ENCODE measurements at places on chromosomes 3 and 15. TPM values are rescaled to one million over a fixed set of nuclear protein-coding genes. Genes with fewer than 3 reads are reported as not detected.

- no peak for DNase-seq
Observed at GRCh38 chr3:96619475-96619874, 194.9 kb upstream of the EPHA6 start.

Gene RLBP1
- 3.3 TPM for total RNA-seq

Gene SCAP
- 69.3 TPM for total RNA-seq

- no peak for DNase-seq
Observed at GRCh38 chr3:30578986-30579579, 27.3 kb upstream of the TGFBR2 start.

GRCh38 chr3:42179110-42179725, 86.8 kb downstream of the CCK start:
- no peak for DNase-seq

DNA sequence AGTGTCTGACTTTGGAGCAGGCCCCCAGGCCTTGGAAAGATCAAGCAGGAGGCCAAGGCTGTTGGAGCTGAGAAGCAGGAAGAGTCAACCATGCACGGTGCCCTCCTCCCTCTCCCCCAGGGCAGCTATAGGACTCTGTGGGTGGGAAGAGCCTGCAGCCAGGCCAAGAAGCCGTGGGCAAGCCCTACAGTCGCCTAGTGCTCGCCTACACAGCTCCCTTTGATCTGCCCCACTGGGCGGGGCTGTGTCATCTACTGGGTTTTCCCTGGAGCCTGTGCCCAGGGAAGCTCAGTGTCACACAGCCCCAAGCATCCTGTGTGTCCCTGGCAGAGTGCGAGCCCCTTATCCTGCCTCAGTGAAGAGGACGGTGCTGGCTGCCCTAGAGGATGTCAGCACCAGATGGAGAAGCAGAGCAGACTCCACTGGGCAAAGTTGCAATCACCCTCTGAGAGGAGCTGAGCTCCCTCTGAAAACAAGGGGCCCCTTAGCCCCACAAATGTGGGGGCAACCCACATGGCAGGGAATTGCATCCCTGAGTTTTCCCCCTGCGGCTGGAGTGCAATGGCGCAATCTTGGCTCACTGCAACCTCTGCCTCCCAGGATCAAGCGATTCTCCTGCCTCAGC, 72.2 kb downstream of the KLF13 start:
- DNase-seq: no peak

DNA sequence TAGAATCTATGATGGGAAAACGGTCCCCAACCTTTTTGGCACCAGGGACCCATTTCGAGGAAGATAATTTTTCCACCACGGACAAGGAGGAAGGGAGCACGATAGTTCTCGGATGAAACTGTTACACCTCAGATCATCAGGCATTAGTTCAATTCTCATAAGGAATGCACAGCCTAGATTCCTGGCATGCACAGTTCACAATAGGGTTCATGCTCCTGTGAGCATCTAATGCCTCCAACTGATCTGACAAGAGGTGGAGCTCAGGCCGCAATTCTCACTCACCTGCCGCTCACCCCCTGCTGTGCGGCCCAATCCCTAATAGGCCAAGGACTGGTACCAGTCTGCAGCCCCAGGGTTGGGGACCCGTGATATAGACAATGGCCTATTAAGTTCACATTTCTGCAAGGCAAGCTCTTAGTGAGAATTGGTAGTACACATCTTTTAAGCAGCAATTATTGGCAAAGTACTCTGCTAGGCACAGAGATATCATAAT, 26.5 kb downstream of the CD200R1 start:
- no peak for DNase-seq

DNA sequence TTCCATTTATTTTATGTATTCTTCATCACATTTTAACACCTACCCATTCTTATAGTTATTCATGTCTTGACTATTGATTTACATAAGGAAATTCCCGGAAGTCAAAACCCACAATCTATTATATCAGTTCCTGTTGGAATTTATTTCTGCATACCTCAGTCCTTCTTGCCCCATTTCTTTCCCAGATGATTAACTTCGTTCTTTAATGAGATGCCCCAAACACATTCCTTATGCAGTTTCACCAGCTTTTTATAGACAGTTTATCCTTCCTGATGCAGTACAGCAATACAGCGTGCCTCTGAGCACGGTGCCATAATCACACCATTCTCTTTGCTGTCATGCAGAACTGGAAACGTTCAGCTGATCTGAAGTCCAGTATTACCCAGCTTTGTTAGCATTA, 175.8 kb upstream of the NANOGP8 start:
- no peak for DNase-seq

DNA sequence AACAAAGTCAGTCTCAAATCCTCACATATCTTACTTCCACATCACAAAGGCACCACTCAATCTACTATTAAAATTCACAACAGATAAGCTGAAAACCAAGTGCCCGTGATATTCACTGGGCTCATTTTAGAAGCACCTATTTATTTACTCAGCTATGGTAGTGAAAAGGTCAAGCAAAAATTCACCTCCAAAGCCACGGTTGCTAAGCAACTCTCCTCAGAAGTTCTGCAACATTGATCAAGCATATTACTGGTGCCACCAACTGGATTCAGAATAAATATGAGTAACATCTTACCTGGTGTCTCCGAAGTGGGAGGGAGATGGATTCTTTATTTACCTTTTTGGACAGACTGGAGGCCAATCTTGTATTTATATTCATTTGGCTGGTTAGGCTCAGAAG, 714.8 kb downstream of the FHIT start:
- no peak for DNase-seq

GRCh38 chr3:129539206-129539605, 3.8 kb upstream of the H1-8 start:
- no peak for DNase-seq

DNA sequence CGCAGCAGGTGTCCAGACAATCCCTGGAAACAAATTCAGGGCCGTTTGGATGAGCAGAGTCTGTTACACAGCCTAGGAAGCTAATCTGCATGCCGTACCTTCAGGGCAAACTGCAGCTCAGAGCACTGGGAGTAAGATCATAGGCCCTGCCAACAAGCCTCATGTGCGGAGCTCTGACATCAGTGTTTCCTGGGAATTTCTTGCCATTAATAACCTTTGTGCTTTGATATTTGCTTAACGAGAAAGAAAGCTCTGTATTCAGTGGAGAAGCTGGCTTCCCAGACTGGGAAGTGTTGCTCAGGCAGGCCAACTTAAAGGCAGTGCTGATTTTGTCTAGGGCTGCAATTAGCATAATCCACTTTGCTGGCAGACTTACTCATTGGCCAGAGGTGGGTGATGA, 116.1 kb upstream of the KLHL25 start:
- no peak for DNase-seq

GRCh38 chr3:29936766-29937165, 655.9 kb downstream of the RBMS3 start:
- no peak for DNase-seq

DNA sequence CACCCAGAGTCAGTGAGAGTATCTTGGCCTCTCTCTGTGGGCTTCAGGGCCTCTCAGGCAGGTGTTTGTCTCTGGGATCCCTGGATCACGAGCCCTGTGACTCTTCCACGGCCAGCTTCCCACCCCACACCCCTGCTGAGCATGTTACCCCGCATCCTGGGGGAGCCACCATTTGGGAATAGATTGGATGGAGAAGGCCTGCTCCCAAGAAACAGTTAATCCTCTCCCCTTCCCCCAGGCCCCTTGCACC, 15.5 kb upstream of the SRP14 start:
- no peak for DNase-seq

DNA sequence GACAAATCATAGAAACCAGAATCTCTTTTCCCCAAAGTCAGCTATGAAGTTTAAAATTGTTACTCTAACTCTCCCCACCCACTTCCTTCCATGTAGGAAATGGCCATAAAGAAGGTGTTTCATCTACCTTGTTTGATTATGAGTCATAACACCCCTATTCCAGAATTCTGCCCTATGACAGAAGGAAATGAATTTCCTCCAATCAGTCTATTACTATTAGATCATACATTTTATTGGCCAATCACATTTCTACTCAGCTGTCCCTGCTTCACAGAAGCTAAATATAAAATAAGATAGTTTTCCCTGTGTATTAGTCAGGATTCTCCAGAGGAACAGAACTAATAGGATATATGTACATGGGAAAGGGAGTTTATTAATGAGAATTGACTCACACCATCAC, 102.1 kb downstream of the TGFBR2 start:
- no peak for DNase-seq

Gene LSAMP
- total RNA-seq: 59.9 TPM

Gene GPR156
- total RNA-seq: 2.0 TPM

Gene ZNF662
- 16.7 TPM for total RNA-seq

Gene CPA3
- total RNA-seq: not detected

DNA sequence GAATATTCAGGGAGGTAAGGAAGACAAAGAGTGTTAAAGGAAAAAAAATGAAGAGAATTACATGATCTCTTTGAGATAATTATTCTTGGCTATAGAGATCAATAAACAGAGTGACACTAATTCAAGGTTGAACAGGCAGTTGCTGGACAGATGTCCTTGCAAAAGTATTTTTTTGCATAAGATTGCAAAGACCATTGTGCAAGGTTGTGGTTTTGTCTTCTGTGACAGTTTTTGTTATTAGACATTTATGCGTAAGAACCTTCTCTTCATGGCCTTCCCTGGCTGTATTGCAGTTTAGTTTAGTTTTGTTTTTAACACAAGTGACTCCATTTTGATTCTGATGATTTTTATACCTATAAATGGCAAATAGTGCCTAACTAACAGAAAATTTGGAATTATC, 682.8 kb upstream of the ARPP21 start:
- no peak for DNase-seq

Gene MOBP
- total RNA-seq: 0.41 TPM

Gene MYZAP
- total RNA-seq: 1.6 TPM

Gene TGM4
- total RNA-seq: not detected

DNA sequence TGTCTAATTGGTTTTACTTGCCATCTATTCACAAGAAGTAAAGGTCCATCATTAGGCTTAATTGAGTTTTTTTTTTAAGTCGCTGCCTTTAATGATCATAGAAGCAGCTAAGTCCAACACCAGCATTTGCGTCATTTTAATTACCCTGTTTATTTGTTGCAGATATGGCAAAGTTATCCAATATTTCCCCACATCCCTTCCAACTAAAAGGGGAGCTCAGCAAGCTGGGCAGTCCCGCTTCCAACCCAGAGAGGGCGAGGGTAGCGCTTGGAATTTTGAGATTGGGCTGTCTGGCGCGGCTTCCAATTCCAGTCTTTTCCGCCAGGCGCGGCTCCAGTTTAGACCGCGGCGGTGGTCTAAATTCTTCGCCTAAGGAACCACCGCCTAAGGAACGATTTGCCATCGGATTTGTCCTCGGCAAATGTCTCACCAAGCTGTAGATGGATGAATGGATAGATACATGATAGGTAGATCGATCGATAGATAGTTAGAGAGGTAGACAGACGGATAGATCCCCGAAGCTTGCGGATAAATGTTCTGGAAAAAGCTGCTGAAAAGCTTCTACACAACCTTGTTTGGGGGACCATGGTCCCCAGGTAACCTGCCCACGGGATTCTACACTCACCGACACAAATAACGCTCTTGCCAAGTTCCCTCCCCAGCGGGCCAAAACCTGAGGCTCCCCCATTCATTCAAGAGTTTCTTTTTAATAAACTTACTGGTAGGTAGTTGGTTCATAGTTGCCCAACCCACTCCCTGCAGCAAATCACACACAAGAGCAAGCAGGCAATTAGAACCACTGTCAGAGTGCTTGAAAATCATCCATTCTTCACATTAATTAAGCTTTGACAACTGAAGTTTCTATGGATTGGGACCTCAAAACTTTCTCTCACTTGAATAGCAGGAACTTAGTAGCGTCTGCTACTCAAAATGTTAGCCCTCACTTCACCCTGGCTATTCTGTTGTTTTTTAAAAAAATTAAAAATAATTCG, 49.1 kb downstream of the ZIC4 start:
- no peak for DNase-seq

DNA sequence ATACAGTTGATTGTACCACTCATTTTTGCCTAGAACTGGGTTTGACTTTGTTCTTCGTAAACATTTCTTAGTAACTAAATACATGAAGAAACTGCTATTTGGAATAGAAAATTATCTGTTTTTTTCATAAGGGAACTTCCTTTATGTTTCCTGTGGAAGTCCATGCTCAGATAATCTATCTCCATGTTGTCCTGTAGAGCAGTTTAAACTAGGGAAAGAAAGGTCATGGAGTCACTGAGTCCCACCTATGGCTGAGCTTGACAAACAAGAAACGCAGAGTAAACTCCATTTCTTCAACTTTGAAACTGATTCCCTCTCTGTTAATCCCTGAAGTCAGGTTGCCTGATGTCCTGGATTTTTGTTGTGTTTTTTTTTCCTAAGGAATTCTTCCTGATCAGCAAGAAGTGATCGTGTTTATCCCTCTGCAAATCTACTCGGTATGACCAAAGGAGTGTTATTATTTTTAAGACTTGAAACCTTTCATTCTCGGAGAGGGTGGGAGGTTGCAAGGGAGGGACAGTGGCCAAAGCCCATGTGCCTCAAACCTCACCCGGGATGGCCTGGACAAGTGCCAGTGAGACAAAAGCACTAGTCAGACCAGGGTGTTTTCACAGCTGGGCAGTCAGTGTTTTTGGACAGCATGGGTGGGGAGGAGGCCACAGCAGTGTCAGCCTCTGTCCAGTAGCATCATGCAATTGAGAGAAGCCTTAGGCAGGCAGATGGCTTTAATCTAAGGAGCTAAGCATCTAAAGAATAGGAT, 129.8 kb upstream of the PHLDB2 start:
- DNase-seq: no peak

Gene PPP2R3A
- 36.3 TPM for total RNA-seq

- no peak for DNase-seq
Observed at GRCh38 chr15:31131853-31132375, 30.4 kb upstream of the TRPM1 start.

DNA sequence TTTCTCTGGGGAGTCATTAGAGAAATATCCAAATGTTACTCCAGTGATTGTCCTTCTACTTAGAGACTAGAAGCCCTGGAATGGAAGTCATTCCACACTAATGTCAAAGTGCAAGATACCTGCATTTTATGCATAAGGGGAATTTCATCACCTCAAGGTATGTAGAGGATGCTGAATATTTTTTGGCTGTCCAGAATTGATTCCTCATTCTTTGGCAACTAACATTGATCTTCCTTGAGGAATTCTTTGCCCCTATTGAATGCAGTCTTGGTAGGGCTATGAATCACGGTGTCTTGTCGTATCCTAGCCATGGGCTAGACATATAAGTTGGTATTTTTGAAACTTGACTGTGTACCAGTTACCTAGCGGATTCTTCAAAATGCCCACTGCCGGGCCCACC, 271.1 kb downstream of the CNTN3 start:
- no peak for DNase-seq

- no peak for DNase-seq
Observed at GRCh38 chr15:65028338-65028737, 1.1 kb downstream of the MTFMT start.

- no peak for DNase-seq
Observed at GRCh38 chr3:54642147-54642546, 285.7 kb downstream of the LRTM1 start.

GRCh38 chr15:23472033-23472432, 25.0 kb upstream of the GOLGA6L2 start:
- no peak for DNase-seq

GRCh38 chr3:179063945-179064560, 7.6 kb downstream of the ZMAT3 start:
- DNase-seq: no peak

GRCh38 chr3:4859788-4860187, 119.4 kb upstream of the BHLHE40 start:
- DNase-seq: no peak

- DNase-seq: no peak
Observed at GRCh38 chr15:53129121-53129904, 339.2 kb upstream of the ONECUT1 start.

Gene MLF1
- 29.3 TPM for total RNA-seq

Gene DNAJA4
- total RNA-seq: 29.8 TPM

Gene C3orf80
- total RNA-seq: 7.7 TPM

Gene FBXO40
- total RNA-seq: not detected

Gene GPR149
- total RNA-seq: 7.7 TPM
